Naive thymus-derived CD8-positive, alpha-beta T cell (primary cell): ENCODE measurements at places on chromosomes 4 and X. TPM values are rescaled to one million over a fixed set of nuclear protein-coding genes. Genes with fewer than 3 reads are reported as not detected.

Gene PLP2
- polyA plus RNA-seq = 119 TPM

Gene KLHL13
- polyA plus RNA-seq = 2.6 TPM

Gene TRIM61
- 1.4 TPM for polyA plus RNA-seq

Gene EPHA5
- polyA plus RNA-seq = not detected

Gene TMEM31
- polyA plus RNA-seq = not detected

Gene NUP62CL
- polyA plus RNA-seq = not detected
